ENCODE measurements at places on chromosomes 7 and 10.

- no peak for DNase-seq
Observed at GRCh38 chr7:78516450-78516849, 717.9 kb downstream of the PHTF2 start.

GRCh38 chr10:71088054-71088453, 124.3 kb upstream of the UNC5B start:
- DNase-seq = no peak

DNA sequence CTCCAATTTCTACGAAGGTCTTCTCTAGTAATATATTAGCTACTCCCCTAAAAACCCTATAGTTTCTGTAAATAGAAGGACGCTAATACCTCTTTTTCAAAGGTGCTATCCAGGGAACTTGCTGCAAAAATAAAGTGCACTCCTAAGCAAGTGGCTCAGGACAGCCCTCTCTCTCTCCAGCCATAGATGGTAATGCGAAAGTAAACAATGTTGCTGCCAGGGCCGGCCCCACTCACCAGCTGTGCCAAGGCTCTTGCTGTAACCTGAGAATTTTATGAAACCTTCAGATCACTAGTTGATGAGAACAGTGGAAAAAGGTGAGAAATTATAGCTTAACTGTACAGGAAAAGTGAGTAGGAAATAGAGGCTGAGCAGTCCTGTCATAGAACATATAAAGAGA, 10.9 kb upstream of the TAS2R39 start:
- no peak for DNase-seq

DNA sequence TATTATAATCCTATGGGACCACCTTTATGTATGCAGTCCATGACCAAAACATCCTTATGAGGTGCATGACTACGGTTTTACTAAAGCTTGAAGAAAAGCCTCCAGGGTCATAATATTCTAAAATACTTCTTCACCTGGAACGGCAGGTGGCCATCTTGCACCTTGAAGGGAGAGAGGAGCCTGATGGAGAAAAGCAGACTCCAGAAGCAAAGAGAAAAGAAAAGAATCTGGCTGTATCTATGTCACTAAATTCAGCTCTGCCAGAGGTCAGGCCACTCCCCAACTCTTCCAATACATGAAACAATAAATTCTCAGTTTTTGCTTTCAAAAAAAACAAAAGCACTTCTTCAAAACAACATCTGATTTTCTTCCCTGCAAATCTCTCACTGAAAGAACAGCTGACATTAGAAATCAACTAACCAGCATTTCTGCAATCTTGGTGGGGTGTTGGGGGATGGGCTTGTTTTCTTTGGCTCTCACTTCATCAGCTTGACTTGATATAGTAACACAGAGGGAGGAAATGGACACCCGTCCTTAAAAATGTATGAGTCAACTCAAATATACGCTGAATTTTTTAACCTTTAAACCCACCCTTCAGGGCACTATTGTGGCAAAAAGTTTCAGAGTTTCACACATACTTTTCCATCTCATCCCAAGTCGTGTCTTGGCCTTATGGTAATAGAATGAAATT, 21.7 kb downstream of the HIBADH start:
- no peak for DNase-seq

GRCh38 chr7:35695473-35695850, 527 bp upstream of the HERPUD2 start:
- no peak for DNase-seq

DNA sequence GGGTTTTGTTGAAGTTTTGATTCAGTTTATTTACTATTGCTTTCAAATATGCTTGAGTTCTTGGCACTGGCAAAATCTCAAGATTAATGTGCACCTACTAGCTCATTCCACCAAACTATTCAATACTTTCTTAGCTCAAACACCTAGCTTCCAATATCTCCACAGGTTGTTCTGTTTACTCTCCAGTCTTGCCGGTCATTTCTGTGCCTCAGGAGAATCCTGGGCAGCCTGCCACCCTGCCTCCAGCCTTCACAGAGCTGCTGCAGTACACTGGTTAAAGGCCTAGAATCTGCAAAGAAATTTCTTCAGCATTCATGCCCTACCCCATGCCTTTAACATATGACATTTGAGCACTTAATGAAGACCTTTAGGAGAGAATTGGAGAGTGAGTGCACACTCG, 4.0 kb upstream of the TMEM106B start:
- DNase-seq = no peak

DNA sequence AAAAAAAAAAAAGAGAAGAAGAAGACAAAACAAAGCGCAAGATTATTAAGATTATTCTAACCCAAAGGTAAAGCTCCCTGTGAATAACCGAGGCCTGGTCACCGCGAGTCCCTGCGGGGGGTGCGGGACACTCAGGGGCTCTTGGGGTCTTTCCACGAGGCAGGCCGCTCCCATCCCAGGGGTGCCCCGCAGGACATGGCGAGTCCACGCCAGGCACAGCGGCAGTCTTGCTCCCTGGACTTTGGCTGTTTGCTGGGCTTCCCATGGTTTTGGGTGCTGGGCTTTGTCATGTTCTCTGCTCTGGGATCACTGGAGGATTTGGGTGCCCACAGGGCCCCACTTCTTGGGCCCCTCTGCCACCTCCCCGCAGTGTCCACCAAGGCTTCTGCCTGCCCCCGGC, 137.4 kb upstream of the TCERG1L start:
- no peak for DNase-seq

- no peak for DNase-seq
Observed at GRCh38 chr7:40527723-40528122, 392.9 kb downstream of the SUGCT start.

DNA sequence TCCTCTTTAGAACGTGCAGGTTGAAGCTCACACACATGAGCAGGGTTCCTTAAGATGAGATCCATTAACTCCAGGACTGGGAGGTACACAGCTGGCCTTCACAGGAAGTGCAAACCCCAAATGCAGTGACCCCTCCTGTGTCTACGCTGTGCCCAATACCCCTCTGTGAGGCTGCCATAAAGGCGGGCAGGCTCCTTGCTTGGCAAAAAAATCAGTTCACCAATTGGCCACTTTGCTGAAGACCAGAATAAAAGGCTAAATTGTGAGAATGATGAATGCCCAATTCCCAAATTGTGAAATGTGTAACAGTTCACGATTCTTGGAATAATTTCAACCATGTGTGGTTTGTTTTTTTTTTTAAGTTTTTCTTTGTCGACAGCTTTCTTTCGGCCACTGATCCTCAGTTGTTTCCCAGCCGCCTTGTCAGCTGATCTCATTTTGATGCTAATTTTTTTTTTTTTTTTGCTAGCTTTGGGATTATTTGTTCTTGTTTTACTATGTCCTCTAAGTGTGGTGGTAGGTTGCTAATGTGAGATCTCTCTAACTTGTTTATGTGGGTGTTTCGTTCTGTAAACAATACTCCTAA, 101.9 kb upstream of the PRSS58 start:
- DNase-seq = no peak

DNA sequence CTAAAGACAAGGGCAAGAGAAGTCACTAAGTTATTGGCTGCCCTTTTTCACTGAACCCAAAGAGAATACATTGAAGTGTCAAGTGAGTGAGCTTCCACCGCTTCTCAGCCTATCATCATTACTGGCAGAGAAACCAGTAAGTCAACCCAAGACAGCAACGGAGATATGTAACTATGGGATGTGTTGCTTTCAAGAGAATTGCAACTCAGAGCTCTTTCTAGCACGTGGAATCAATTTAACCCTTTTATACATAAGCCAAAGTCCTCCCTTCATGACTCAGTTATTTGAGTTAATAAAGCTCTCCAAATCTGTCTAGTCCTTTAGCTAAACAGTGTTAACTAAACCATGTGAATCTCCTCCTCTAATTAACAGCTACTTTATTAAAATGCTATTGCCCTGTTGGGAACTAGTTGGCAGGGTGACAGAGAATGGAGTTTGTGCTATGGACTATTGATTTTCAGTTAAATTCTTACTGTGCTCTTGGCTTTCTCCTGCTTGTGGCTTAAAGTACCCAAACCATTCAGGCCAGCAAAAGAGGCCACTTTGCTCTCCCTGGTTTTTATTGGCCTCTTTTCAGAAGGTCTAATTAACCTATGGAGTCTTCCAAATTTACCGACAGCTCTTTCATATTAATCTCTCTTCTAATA, 287.7 kb downstream of the NRG3 start:
- DNase-seq = no peak

- no peak for DNase-seq
Observed at GRCh38 chr10:69375307-69376151, 41.2 kb downstream of the TACR2 start.

DNA sequence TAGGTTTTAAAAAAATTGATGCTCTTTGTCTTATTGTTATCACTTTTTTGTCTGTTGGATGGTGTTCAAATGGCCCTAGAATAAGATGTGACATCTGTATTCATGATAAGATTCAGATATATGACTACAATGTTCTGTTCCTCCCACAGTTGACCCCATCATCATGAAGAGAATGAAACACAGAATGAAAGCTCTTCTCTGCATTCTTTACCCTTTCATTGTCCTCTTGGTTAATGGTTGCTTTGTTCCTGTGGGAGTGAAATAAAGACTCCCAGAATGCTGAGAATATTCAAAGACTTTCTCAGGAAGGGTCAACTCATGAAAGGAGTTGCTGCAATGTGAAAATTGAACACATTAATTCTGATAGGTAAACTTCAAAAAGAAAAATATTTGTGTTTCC, 1015.8 kb downstream of the SORCS3 start:
- no peak for DNase-seq

All from activated CD8-positive, alpha-beta memory T cell treated with anti-CD3 and anti-CD28 coated beads, Interleukin-2, amount 50 U/mL, for 48 hours (primary cell).